ENCODE measurements at places on chromosomes 12 and 14. TPM values are rescaled to one million over a fixed set of nuclear protein-coding genes. Genes with fewer than 3 reads are reported as not detected.

SGPP1 gene
- total RNA-seq = 13.6 TPM

GSC gene
- total RNA-seq = not detected

CPNE8 gene
- total RNA-seq = 3.6 TPM

CFAP54 gene
- total RNA-seq = 0.10 TPM

INHBC gene
- total RNA-seq = not detected

LRP1 gene
- total RNA-seq = 0.57 TPM

MYO1H gene
- not detected for total RNA-seq

DIO2 gene
- total RNA-seq = not detected

GPR65 gene
- total RNA-seq = 17.1 TPM

ETFBKMT gene
- 1.1 TPM for total RNA-seq

EP400 gene
- 49.0 TPM for total RNA-seq

SSTR1 gene
- not detected for total RNA-seq

GALNT6 gene
- total RNA-seq = 23.1 TPM

E2F7 gene
- total RNA-seq = 7.2 TPM

C1QL4 gene
- not detected for total RNA-seq

CACNA1C gene
- 0.04 TPM for total RNA-seq

MUCL1 gene
- not detected for total RNA-seq

GNG2 gene
- 108 TPM for total RNA-seq

KLRF1 gene
- total RNA-seq = not detected

GRIN2B gene
- not detected for total RNA-seq

KCNC2 gene
- total RNA-seq = not detected

C14orf39 gene
- total RNA-seq = not detected

FLVCR2 gene
- total RNA-seq = 5.0 TPM

NDUFA12 gene
- 141 TPM for total RNA-seq

RERG gene
- not detected for total RNA-seq

CCER1 gene
- not detected for total RNA-seq

CCDC196 gene
- total RNA-seq = not detected

RDH5 gene
- 4.9 TPM for total RNA-seq

KLHDC1 gene
- total RNA-seq = 0.69 TPM

EID3 gene
- total RNA-seq = 6.3 TPM

FOXG1 gene
- not detected for total RNA-seq
